ENCODE measurements at places on chromosomes 5 and 9.
A peak's percentile ranks its signal among the peaks of the same experiment; 100 is the strongest.

DNA sequence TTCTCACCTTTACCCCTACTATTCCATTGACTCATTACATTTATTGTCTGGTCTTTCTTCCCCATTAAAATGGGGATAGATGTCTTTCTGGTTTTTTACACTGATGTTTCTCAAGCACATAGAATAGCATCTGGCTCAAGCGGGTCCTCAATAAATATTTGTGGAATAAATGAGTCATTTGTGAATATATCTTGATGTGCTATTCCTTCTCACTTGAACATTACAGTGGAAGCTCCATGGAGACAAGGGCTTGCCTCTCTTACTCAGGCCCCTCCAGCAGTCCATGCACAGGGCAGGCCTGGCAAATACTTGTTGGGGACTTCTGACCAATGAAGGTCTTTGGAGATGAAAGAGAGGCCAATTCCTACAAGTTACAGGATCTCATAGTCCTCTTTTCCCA lies 151.7 kb upstream of the TAS2R1 start:
- DNase-seq: no peak

GRCh38 chr5:149338364-149338763 lies 6.9 kb upstream of the GRPEL2 start:
- DNase-seq: no peak

GRCh38 chr5:179377421-179378115 lies 32.3 kb upstream of the ADAMTS2 start:
- DNase-seq: no peak

- peak; percentile 40 for DNase-seq
These were observed 27.8 kb downstream of the TNPO1 start for GRCh38 chr5:72844218-72844603.

DNA sequence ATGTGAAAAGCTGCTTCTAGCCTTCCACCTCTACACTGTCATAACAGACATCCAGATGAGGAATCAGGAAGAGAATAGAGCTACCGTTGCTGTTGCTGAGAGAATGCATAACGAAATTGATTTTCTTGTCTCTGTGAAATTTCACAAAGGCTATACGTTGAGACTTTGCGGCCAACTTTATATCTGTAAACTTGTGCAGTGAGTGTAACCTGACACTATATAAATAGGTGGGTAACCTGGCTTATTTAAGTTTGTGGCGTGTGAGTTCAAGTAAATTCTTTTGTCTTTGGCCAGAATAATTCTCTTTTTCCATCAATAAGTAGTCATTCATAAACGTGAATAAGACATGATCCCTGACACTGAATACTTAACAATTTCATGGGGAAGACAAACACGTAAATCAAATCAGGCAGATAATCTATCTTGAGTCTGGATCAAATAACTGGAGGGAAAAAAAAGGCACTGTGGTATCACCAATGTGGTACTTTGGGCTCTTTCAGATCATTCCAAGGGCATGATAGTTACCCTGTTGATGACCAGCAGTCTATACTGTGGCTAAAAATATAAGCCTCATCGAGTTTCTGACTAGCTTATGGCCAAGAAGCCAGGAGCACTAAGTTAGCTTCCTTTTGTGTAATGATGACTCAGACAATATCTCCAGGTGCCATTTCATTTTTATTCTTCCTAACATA lies 98.2 kb upstream of the RASA1 start:
- DNase-seq: no peak

GRCh38 chr9:91196103-91196950 lies 165.4 kb downstream of the AUH start:
- no peak for DNase-seq

DNA sequence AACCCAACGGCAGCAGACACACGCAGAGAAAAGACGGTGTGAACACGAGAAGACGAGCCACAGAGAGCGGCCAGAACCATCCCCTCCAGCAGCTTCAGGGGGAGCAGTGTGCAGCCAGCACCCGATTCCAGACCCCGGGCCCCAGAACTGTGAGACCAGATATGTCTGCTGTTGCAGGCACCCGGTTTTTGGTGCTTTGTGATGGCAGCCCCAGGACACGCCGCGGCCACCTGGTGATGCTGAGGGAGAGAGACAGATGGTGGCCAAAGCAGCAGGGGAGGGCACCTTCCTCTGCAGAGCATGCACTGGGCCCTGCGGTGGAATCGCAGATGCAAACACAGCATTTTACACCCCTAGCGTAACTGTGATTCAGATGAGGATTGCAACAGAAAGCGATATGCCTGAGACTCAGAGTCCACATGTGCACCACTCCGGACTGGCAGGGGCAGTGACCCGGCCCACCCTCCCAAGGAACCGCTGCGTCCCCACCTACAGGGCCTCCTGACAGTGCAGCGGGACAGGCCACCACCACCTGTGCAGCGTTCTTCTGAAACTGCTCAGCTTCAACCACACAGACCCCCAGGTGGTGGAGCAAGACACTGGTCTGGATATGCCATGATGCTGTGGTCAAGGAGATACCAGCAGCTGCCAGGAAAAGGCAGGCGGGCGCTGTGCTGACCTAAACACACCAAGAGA lies 24.0 kb downstream of the ZDHHC11B start:
- DNase-seq: no peak

All from hematopoietic multipotent progenitor cell treated with erythropoietin and hydrocortisone succinate and interleukin-3 and kit ligand, for 17 days (in vitro differentiated cells).